Activated CD4-positive, alpha-beta T cell treated with anti-CD3 and anti-CD28 coated beads for 36 hours (primary cell): ENCODE measurements at places on chromosomes 13 and 19. TPM values are rescaled to one million over a fixed set of nuclear protein-coding genes. Genes with fewer than 3 reads are reported as not detected.

GRCh38 chr19:2154587-2155075, 3.3 kb upstream of the AP3D1 start:
- H3K27ac ChIP-seq, result no peak overlapping the region
- H3K27me3 ChIP-seq, result no peaks in the 10 kb centered on the region
- peaks cover 3% of the 10 kb centered on the region for H3K36me3 ChIP-seq
- no peak for DNase-seq

GPR18 gene
- 9.5 TPM for total RNA-seq

DNA sequence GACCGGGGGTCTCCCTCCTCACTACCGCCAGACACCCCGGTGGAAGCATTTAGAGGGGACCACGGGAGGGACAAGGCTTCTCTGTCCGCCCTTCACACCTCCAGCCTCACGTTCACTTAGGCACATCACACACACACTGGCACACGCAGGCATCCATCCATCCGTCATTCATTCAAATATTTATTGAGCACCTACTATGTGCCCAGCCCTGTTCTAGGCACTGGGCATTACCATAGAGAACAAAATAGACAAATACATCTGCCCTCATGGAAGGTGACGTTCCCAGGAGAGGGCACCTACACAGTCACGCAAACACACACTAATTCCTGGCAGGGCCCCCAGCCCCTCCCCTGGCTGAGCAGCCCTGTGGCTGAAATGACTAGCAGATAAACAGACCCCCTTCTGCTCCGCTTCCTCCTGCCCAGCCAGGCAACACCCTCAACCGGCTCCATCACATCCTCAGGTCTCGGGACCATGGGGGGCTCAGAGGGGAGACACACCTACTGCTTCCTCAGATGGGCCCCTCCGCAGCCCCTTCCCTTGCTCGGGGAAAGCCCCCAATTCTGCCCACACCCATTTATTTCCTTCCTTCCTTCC, 3.7 kb upstream of the NOP53 start:
- H3K4me3 ChIP-seq, result no peak overlapping the region
- H3K36me3 ChIP-seq, result peaks cover 5% of the 10 kb centered on the region
- no peaks in the 10 kb centered on the region for H3K27me3 ChIP-seq
- H3K4me1 ChIP-seq, result peaks cover 22% of the 10 kb centered on the region

DNA sequence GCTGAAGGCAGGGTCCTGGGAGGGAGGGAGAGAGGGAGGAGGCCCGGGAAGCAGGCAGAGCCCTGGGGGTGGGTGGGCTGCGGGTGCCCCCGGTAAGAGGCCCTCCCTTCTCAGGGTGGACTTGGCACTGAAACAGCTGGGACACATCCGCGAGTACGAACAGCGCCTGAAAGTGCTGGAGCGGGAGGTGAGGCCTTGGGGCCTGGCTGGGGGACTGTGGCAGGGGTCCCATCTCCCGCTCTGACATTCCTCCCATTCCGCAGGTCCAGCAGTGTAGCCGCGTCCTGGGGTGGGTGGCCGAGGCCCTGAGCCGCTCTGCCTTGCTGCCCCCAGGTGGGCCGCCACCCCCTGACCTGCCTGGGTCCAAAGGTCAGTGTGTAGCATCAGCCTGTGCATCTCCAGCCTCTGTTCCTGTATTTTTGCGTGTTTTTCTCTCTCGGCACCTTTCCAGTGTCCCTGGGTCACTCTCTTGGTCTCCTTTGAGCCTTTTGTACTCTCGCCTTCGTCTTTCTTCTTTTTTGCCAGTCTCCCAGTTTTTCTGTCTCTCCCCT, 53.4 kb downstream of the TRPM4 start:
- no peak overlapping the region for H3K27ac ChIP-seq
- no peaks in the 10 kb centered on the region for H3K36me3 ChIP-seq
- peaks cover 2% of the 10 kb centered on the region for H3K27me3 ChIP-seq
- DNase-seq, result no peak
- H3K4me3 ChIP-seq, result peak overlapping the region; percentile 63

DNA sequence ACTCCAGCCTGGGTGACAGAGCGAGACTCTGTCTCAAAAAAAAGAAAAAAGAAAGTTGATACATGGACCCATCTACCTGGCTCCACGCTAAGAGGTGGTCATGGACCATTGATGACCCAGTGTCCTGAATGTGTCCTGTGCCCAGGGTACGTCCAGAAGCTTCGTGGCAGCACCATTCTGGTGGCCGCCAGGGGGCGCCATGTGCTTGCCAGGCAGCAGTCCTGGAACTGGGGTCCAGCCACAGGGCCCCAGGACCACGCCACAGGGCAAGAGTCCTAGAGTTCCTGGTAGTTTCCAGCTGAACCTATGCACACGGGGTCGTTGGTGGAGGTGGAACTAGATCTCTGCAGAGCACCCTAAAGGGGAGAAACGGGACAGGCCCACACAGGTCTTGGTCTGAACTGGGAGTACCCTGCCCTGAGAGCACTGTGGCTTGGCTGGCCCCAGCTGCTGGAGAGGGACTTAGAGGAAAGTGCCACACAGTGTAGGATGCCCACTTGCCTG, 19.9 kb upstream of the FBXO27 start:
- no peak overlapping the region for H3K4me3 ChIP-seq
- no peak overlapping the region for H3K27ac ChIP-seq
- H3K4me1 ChIP-seq, result no peaks in the 10 kb centered on the region
- no peaks in the 10 kb centered on the region for H3K36me3 ChIP-seq
- DNase-seq, result peak; percentile 83

SHANK1 gene
- total RNA-seq, result not detected

- peaks cover under 1% of the 10 kb centered on the region for H3K36me3 ChIP-seq
- peaks cover 1% of the 10 kb centered on the region for H3K4me1 ChIP-seq
- no peak overlapping the region for H3K4me3 ChIP-seq
- no peak overlapping the region for H3K27ac ChIP-seq
- DNase-seq, result no peak
- no peaks in the 10 kb centered on the region for H3K27me3 ChIP-seq
Measured at GRCh38 chr13:97321616-97322321, 99.6 kb downstream of the MBNL2 start.

DNA sequence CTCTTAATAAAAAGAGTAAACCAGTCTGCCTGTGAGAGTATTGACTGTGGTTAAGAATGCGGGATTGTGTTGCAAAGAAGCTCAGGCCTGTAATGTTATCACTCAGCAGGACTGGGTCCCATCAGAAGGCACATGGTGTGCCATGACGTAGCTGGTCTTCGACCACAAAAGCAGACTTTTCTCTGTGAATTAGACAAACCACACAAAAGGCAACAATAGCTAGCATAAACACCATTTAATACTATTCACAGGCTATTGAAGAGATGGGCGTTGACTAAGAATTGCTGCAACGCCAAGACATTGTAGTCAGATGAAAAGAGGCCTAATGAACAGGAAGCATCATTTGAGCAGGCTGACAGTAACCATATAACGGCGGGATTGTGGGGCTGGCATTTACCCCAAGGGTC, 235.6 kb upstream of the SOX21 start:
- DNase-seq, result no peak
- H3K27ac ChIP-seq, result no peak overlapping the region
- H3K4me1 ChIP-seq, result no peaks in the 10 kb centered on the region
- no peak overlapping the region for H3K4me3 ChIP-seq

DNA sequence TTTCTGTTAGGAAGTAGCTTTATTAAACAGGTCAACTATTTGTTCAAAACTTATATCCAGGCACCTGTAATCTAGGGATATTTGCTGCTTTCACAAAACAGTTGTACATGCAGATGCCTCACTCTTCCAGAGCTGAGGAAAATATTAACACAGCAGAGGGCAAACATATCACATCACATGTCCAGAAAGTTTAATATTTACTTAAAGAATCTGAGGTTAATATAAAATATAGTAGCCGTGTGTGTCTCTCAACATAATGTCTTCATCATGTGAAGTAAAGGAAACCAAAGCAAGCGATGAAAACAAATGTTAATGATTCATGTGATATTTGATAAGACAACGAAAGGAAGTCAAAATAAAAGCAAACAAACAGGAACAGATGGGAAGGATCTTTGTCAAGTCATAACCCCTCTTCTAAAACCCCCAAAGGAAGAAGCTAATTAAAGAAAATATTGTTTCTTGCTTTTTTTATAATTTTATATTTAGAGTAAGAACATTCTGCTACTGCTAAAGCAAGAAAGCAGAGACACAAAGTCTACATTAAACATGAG, 418.8 kb downstream of the DACH1 start:
- no peaks in the 10 kb centered on the region for H3K4me1 ChIP-seq
- H3K27me3 ChIP-seq, result no peaks in the 10 kb centered on the region
- DNase-seq, result no peak
- H3K27ac ChIP-seq, result no peak overlapping the region

DNA sequence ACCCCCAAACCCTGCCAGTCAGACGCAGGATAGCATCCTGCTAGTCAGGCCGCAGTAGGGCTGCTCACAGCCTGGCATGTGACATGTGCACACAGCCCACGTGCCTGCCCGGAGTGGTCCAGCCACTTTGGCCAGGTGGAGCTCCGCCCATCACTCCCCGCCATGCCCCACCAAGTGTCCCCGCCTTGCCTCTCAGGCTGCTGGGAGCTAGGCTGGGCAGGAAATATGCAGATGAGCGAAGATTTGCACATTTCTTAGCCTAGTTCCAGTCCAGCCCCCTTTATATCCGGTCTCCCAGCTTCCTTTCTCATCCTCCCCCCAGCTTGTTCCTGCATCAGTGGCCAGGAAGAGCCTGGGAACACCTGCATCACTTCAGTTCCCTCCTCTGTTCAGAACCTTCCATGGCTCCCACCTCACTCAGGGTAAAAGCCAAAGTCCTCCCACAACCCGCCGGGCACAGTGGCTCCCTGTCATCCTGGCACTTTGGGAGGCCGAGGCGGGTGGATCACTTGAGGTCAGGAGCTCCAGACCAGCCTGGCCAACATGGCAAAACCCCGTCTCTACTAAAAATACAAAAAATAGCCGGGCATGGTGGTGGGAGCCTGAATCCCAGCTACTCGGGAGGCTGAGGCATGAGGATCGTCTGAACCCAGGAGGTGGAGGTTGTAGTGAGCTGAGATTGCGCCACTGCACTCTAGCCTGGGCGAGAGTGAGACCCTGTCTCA, 2.3 kb upstream of the DOCK6 start:
- no peak overlapping the region for H3K4me3 ChIP-seq
- peaks cover 3% of the 10 kb centered on the region for H3K4me1 ChIP-seq
- H3K27ac ChIP-seq, result no peak overlapping the region
- H3K36me3 ChIP-seq, result no peaks in the 10 kb centered on the region
- DNase-seq, result no peak
- peaks cover 57% of the 10 kb centered on the region for H3K27me3 ChIP-seq

DNA sequence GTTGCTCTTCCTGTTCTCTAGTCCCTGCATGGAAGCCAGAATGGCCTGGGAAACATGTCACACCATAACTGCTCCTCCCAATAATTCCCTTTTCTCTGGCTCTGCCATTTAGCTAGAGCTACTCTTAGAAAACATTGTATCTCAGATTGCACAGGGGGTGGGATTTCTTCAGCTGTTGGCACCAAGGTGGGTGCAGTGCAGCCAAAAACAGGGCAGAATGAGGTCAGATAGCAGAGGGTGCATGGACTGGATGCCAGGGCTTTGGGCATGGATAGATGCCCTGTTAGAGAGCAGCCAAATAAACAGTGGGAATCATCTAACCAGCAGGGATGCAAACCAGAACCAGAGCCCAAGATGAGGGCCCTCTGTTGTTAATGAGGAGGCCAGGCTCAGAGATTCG, 4.9 kb upstream of the AMER2 start:
- H3K36me3 ChIP-seq, result no peaks in the 10 kb centered on the region
- H3K27ac ChIP-seq, result no peak overlapping the region
- peaks cover 3% of the 10 kb centered on the region for H3K4me1 ChIP-seq
- H3K27me3 ChIP-seq, result peaks cover 51% of the 10 kb centered on the region
- no peak overlapping the region for H3K4me3 ChIP-seq

DNA sequence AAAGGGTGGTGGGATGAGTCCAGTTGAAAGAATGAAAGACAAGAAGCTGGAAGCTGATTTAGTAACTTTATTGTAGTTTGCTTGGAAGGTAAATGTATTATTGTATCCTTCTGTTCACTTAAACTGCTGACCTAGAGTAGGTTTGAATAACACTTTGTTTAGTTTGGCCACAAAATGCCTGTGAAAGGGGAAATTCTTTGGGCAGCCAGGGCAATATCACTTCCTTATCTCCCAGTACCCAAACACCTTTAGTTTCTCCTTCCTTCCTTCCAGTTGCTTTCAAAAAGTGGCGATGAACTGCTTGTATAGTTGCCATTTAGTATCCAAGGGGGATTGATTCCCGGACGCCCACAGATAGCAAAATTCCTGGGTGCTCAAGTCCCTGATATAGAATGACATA, 120.1 kb downstream of the PAN3 start:
- H3K4me1 ChIP-seq, result peaks cover 2% of the 10 kb centered on the region
- no peak overlapping the region for H3K27ac ChIP-seq
- no peaks in the 10 kb centered on the region for H3K27me3 ChIP-seq
- H3K36me3 ChIP-seq, result peaks cover 26% of the 10 kb centered on the region
- DNase-seq, result no peak
